ENCODE measurements at places on chromosomes 2 and 18. TPM values are rescaled to one million over a fixed set of nuclear protein-coding genes. Genes with fewer than 3 reads are reported as not detected.

The TGFA gene
- total RNA-seq: 0.47 TPM

The RIT2 gene
- total RNA-seq: not detected

The AQP12A gene
- total RNA-seq: not detected

The CRYGC gene
- not detected for total RNA-seq

The SIX3 gene
- total RNA-seq: not detected

The MAB21L4 gene
- total RNA-seq: not detected

The IL36B gene
- not detected for total RNA-seq

The BOLL gene
- not detected for total RNA-seq

The OSBPL6 gene
- total RNA-seq: 2.5 TPM

The ERMN gene
- total RNA-seq: not detected

The WDR33 gene
- total RNA-seq: 39.7 TPM

The CNGA3 gene
- total RNA-seq: 0.14 TPM

The PARD3B gene
- total RNA-seq: 15.4 TPM

The CCBE1 gene
- total RNA-seq: 169 TPM

The TUBB8B gene
- not detected for total RNA-seq

The VIL1 gene
- not detected for total RNA-seq

The RESP18 gene
- total RNA-seq: not detected

The CCDC74A gene
- 5.8 TPM for total RNA-seq

The ARHGAP28 gene
- total RNA-seq: 0.58 TPM

The GLS gene
- 374 TPM for total RNA-seq

The CYTIP gene
- not detected for total RNA-seq

The CTNNA2 gene
- total RNA-seq: not detected

The REG3A gene
- not detected for total RNA-seq

The GPBAR1 gene
- total RNA-seq: not detected

The RGPD3 gene
- not detected for total RNA-seq

The ANKRD30BL gene
- total RNA-seq: not detected

The CUL3 gene
- 85.0 TPM for total RNA-seq

The CTIF gene
- total RNA-seq: 77.6 TPM

The MOCOS gene
- 3.1 TPM for total RNA-seq

The ZNF521 gene
- 5.3 TPM for total RNA-seq

The USP34 gene
- 65.4 TPM for total RNA-seq

The HNMT gene
- 0.84 TPM for total RNA-seq

The ALPG gene
- not detected for total RNA-seq

The BCL11A gene
- 1.8 TPM for total RNA-seq

The CAPN14 gene
- total RNA-seq: not detected

The SLC5A6 gene
- 29.8 TPM for total RNA-seq

The SFTPB gene
- total RNA-seq: not detected

The CYRIA gene
- not detected for total RNA-seq

The KCNE4 gene
- total RNA-seq: 9.3 TPM

The ACMSD gene
- total RNA-seq: not detected

The FSIP2 gene
- not detected for total RNA-seq

All from HFFc6 (cell line).